ENCODE measurements at places on chromosomes 1 and 21.

DNA sequence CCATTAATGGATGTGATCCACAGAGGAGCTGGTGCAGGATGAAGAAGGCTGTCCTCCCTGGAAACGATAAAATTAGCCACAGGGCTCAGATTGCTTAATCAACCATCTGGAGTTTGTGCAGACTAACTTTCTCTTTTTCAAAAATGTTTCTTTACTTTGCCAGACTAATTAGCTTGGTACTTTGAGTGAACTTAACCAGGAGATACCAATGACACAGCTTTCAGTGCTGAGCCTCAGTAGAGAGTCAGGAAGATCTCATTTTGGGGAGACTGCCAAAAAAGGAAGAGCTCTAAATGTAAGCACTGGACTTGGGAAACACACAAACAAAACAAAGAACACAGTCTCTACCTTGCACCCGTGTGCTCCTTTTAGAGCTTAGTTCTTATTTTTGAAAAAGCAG, 248.1 kb upstream of the DEPDC1 start:
- DNase-seq: no peak

- DNase-seq: no peak
These were observed 22.4 kb upstream of the SYNC start for GRCh38 chr1:32724678-32725614.

DNA sequence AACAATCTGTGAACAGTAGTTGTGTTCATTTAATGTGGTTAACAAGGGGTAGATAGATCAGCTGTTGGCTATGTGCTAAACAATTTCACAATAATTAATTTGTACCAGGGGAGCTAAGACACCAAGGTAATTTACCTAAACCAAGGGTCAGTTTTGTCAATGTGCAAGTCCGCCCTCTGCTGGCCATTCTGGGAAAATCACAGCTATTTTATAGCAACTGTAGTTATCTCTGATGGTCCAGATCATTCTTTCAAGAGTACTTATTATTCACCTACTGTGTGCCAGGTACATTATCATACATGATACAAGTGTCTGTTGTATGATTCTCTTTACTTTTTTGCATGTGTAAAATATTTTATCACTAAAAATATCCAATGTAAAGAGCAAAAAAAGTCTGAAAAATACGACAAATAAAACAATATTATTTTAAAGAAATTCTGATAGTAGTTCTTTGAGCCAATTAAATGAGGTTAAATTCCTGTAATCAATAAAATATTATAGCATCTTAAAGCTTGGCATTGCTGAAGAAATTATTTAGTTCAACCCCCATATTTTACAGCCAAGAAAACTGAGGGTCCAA, 312.3 kb upstream of the FAM78B start:
- DNase-seq: no peak

- DNase-seq: no peak
These were observed 25.4 kb upstream of the LRRC3 start for GRCh38 chr21:44429894-44430293.

DNA sequence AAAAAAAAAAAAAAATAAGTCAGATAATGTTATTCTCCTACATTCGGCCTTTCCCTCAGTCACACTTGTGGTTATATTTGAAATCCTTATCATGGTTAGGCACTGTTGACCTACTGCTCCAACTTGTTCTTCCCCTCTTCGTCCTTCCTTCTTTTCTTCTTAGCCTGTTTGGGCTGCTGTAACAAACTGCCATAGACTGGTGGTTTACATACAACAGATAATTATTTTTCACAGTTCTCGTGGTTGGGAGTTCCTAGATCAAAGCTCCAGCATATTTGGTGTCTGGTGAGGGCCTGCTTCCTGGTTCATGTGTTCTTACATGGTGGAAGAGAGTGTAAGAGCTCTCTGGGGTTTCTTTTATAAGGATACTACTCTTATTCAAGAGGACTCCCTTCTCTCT, 73.4 kb downstream of the RABGAP1L start:
- no peak for DNase-seq

DNA sequence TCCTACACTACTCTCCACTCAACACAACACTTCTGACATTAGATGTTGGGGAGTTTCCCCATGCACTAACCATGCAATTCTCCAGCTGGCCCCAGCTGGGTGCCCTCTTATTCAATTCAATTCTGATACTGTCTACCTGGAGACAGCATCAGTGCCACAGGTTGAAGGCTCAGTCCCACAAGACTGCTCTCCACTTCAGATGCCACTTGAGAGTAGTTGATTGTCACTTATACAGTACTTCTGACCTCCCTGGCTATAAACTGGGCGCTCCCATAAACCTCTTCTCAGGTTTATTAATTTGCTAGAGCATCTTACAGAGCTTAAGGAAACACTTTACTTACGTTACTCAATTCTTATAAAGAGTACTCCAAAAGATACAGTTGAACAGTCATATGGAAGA, 442.3 kb downstream of the LRRIQ3 start:
- no peak for DNase-seq

- DNase-seq: no peak
These were observed 57.8 kb upstream of the TARBP1 start for GRCh38 chr1:234536741-234537140.

DNA sequence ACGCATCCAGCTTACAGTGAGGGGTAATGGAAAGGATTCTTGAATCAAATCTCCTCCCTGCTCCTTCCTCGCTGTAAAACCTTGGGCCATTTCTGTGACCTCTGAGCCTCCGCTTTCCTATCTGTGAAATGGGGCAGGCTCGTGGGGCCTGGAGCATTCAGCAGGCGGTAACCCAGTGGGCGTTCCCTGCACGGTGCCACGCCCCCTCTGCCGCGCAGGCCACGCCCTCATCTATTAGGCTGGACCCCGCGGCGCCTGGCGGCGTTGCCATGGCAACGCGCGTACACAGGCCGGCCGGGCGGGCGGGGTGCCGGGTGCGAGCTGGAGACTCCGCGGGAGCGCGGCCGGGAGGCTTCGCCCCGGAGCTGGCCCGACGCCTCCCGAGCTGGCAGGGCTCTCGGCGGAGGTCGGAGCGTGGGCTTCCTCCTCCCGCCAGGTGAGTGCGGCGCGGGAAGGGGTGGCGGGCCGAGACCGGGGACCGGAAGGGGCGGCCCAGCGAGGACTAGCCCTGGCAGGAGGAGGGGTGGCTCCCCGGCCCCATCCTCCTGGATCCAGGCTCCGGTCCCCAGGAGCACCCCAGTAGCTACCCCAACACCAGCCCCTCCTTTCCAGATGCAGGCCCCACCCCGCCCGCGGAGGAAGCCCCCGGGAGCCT, at the start of gene FHAD1:
TSS of gene FHAD1 (plus strand) at position 264 of the 655 bp plus-strand sequence. CDS start 4,562 bp downstream, outside the sequence.
- no peak for DNase-seq

- DNase-seq: no peak
These were observed 66.0 kb upstream of the LMO4 start for GRCh38 chr1:87262688-87263087.

DNA sequence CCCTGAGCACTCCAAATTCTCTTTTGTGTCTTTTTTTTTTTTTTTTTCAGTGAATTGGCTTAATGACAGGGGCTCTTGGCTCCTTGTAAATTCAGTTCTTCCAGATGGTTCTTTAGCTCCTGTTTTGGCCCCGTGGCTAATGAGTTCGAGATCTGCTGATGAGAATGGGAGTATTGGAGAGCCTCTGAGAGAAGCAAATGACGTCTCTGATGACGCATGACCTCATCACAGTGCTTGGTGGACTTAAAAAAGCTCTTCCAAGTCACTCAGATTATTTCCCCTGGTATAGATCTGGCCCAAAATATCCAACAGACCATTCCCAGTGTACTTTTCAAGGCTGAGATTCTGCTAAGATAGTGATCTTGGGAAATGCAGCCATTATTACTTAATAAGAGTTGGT, 159.5 kb downstream of the MIS18A start:
- DNase-seq: no peak

- no peak for DNase-seq
These were observed 49.8 kb upstream of the GADD45A start for GRCh38 chr1:67635055-67635809.

DNA sequence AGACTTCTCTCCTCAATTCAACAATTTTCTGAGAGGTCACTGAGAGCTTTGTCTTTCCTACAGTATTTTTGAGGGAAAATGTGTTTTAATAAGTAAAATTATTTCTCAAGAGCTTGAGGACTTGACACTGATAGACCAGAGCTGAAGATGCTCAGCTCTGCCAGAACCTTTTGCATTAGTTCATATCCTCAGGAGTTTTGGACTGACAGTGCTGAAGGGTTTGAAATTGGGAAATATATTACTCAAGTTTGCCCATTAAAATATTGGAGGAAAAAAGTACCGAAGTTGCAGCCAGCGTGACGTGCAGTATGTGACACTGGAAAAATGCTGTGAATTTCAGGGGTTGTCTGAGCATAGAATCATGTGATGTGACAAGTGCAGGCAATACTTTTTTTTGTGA, 346.6 kb upstream of the DPYD start:
- no peak for DNase-seq

GRCh38 chr1:60342569-60342968, 269.0 kb upstream of the C1orf87 start:
- DNase-seq: no peak

DNA sequence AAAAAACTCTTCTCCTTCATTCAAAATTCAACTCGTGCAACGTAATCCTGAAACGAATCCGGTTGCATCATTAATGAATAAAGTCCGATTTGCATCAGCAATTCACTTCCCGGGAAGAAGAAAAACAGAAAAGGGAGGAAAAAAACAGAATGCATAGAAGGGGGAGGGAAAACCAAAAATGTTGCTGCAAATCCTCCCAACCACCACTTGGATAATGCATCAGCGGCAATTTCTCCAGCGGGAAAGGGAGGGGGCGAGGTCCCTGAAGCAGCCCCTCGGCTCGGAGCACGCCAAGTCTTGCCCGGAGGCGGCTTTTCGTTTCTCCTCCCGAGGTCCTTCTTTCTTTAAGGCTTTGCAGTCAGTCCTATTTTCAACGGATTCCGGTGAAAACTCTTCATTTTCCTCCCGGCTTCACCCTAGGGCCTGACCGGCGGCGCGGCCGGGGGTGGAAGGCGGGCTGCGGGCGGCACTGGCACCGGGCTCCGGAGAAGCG, 723 bp downstream of the CDC42BPA start:
- DNase-seq: no peak

DNA sequence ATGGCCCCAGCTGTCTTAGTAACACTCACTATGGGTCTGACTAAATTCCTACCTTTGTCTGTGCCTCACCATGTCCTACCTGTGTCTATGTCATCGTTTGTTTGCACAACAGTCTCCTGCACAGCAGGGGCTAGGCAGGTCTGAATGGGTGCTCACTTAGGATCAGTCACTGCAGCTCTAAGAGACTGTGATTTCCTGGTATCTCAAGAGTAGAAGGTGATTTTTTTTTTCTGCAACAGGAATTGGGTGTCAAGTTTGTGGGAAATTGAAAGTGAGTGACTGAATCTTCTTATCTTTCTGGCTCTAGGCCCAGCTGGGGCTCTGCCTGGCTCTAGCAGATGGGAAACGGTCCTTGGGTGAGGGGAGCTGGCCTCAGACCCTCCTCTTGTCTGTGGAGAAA, 46.4 kb upstream of the TRABD2B start:
- no peak for DNase-seq

GRCh38 chr1:187038784-187039183, 210.0 kb downstream of the PLA2G4A start:
- DNase-seq: no peak

- DNase-seq: no peak
These were observed 5.9 kb upstream of the PTPRF start for GRCh38 chr1:43524804-43525203.

- no peak for DNase-seq
These were observed 10.4 kb downstream of the MTHFR start for GRCh38 chr1:11795238-11795890.

GRCh38 chr1:214008791-214009422, 21.1 kb downstream of the PROX1 start:
- DNase-seq: no peak

GRCh38 chr1:21261551-21262292, 28.5 kb downstream of the ECE1 start:
- no peak for DNase-seq

GRCh38 chr1:224438989-224439388, 4.4 kb upstream of the WDR26 start:
- DNase-seq: no peak

DNA sequence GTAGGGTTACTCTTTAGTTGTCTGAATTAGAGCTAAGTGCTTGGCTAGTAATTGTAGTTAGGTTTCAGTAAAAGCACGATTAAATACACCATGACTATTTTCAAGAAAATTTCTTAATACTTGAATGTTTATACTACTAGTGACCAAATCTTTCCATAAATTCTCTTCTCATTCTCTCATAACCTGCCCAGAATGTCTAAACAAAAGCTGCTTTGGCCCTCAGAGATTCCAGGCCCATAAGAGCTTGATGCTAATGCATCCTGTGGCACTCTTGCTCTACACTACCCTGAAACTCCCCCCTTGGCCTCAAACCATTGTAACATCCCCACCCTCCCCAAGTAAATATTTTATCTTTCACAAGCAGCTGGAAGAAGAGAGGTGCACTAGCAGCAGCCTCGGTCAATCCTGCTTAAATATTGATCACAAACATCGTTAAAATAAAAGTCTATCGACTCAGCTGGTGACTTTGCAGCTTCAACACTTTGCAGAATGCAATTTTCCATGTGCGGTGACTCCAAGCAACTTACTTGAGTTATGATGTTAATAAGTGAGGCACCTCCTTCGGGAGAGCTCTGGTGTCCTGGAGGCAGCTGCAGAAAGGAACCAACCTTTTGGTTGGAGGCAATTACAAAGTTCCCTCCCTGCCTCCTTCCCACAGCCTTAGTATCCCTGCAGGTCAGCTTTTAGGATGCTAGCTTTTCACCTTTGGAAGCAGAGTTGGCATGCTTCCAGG, 315.6 kb upstream of the PLXNA2 start:
- no peak for DNase-seq

DNA sequence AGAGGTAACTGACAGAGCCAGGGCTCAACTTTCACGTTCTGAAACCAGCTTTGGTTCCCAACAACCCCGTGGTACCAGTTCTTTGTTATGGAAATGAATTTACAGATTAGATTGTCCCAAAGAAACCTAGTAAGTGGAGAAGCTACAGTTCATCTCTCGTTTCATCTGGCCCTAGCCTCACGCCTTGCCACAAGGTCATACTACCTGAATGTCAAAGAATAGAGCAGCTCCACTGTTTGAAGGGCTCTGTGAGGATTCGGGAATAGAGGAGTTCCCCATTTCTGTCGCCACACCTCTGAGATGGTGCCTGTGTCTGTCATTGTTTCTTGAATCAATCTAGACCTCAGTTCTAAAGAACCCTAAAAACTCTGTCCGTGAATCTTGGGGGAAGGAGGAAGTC, 15.0 kb upstream of the CDC42 start:
- DNase-seq: no peak

GRCh38 chr1:157993918-157994605, 617 bp downstream of the KIRREL1 start:
- DNase-seq: no peak

- DNase-seq: no peak
These were observed 56.2 kb upstream of the FASLG start for GRCh38 chr1:172602706-172603105.

GRCh38 chr1:182888736-182889531, 49.8 kb downstream of the DHX9 start:
- DNase-seq: no peak

DNA sequence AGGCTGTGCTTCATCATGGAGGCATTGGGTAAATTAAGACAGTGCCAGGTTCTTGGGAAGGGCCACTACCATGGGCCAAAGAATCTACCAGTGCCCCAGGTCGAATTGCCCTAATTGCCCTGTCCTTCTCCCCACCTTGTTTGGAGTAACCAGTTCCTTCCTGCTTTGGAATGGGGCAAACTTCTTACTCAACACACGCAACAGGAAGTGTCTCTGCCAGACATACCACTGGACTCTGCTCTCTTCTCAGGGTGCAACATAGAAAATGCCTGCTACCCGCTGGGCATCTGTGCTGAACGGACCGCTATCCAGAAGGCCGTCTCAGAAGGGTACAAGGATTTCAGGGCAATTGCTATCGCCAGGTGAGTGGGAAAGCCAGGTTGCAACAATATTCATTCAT, 15.8 kb downstream of the CDA start:
- no peak for DNase-seq
